ENCODE measurements at places on chromosomes 3 and 15.

GRCh38 chr3:123611082-123611481 lies 26.2 kb upstream of the HACD2 start:
- no peak for DNase-seq

- DNase-seq, result no peak
Measured at GRCh38 chr3:11835028-11835639, 11.6 kb downstream of the TAMM41 start.

GRCh38 chr3:10249833-10250232 lies 1.6 kb downstream of the TATDN2 start:
- DNase-seq, result no peak

DNA sequence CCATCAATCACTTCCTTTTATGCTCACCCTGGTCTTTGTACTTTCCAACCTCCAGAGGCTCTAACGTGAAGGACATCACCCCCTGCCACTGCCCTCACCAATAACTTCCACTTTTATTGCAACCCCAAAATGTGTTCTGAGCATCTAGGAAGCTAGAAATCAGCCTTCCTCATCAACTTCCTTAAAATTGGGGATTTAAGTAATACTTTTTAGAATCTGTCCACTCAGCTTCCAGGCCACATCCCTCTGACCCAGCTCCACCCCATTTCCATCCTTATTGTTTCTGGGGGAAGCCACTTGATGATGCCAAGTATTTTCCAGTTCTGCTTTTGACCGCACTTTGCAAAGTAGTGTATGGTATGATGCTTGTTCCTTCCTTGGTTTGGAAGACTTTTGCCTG lies 73.5 kb upstream of the XCR1 start:
- no peak for DNase-seq

DNA sequence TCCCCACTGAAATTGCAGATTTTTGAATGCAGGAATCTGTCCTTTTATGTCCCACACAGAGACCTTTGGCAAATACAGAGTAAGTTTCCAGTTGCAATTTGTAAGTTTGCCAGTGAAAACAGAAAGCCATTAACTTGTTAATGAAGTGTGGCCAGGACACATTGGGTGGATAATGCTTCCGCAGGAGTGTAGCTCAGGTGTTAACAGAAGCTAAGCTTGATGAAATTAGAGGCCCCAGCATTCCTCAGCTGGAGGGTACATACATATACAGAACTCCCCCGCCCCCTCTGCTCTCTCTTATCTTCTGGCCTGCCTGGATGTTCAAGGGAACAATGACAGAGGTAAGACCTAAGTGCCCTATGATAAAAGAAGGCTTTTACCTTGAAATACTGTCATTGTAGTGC lies 8.1 kb upstream of the LRRC2 start:
- DNase-seq, result no peak

DNA sequence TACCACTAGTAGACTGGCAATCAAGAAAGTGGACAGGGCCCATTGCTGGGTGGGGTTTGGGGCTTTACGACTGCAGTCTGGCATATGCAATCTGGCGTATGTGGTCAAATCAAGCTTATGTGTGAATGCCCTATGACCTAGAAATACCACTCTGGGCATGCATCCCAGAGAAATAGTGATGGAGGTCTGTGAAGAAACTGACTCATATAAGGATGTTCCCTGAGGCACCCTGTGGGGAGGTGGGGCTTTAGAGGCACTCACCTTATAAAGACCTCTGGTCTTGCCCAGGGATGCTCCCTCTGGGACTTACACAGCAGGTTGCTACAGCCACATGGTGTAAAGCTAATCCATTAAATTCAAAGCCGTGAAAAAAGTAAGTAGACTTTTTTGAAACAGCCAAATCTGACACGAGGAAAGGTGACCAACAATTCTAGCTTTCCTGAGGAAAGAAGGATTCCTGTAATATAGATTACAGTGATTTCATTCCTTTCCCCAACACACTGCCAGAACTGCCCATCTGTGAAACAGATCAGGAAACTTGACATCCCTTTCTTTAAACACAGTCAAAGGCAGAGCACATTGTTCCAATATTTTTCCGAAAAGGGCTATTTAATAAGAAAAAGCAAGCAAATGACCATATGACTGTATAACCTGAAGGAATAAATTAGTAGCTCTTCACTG lies 13.6 kb downstream of the RARRES1 start:
- peak; percentile 98 for DNase-seq

DNA sequence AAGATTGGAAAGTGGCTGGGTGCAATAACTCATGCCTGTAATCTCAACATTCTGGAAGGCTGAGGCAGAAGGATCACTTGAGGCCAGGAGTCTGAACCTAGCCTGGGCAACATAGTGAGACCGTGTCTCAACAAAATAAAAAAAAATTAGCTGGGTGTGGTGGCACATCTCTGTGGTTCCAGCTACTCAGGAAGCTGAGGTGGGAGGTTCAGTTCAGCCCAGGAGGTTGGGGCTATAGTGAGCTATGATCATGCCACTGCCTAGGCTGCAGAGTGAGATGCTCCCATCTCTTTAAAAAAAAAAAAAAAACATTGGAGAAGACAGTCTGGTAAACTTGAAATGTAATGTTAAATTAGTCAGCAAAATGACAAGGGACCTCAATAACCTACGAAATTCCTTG lies 57.9 kb downstream of the STAG1 start:
- no peak for DNase-seq

- peak; percentile 59 for DNase-seq
Measured at GRCh38 chr3:70608434-70608833, 296.0 kb upstream of the MDFIC2 start.

Measured in Caki2 (cell line).